ENCODE measurements at places on chromosomes 5 and 9.

DNA sequence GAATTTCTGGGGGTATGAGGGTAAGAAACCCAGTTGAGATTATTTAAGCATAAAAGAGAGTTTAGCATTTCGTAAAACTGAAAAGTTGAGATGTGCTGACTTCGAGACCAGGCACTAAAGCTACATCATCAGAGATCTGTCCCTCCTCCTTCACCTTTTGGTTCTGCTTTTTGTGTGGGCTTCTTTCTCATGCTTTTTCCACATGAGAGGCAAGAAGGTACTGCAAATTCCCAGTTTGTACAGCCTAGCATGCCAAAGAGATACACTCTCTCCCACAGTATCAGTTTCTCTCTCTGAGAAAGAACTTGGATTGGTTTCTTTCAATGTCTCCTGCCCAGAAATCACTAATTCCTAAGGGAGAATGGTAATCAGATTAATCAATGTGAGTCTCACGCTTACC is 584.7 kb downstream of the SEMA5A start:
- DNase-seq: no peak

DNA sequence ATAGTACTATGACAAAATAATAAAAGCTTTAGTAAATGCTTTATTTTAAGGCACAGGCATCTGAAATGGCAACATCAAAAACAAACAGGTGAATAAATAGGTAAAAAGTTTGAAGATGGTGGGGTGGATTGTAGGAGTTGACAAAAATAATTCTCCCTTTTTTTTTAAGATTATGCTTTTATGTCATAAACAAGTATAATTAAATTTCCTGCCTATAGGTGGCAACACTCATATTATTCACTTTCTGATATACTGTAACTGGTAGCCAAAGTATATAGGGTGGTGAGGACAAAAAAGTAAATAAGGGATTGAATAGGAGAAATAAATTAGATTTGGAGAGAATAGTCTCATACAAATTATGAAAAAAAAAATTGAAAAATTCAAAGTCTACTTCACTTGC is 120.0 kb upstream of the ACOT12 start:
- DNase-seq: peak; percentile 54

- no peak for DNase-seq
Measured at GRCh38 chr5:72006361-72006760, 100.9 kb upstream of the MAP1B start.

DNA sequence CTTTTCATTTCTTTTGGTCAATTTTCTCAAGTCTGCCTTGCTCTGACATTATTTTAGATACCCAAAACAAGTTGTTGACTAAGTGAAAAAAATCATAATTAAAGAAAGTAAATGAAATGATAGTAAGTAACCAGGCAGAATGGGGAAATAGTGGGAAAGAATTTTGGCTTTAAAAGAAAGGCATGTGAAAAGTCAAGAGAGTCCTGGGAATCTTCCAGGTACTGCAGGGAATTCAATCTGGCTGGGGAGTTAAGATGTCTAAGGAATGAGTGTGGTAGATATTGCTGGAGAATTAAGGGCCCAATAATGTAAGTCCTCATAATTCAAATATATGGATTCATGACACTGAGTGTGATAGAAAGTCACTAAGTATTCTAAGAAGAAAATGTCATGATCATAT is 123.1 kb upstream of the PAPPA start:
- DNase-seq: no peak

DNA sequence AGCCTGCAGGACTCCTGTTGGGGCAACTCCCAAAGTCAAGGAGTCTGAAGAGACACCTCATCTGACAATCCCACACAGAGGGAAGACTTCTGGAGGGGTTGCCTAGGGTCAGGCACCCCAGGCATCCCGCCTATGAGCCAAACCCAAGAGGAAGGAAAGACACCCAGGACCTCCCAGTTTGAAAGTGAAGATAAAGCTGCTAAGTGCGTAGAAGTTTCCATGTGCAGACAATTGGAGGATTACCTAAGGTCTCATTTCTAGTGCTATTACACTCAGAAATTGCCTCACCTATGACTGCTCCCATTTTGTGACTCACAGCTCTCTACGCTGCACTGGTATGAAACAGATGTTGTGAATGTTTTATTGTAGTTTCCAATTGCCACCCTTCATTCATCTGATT is 322.9 kb downstream of the SLIT3 start:
- DNase-seq: no peak

DNA sequence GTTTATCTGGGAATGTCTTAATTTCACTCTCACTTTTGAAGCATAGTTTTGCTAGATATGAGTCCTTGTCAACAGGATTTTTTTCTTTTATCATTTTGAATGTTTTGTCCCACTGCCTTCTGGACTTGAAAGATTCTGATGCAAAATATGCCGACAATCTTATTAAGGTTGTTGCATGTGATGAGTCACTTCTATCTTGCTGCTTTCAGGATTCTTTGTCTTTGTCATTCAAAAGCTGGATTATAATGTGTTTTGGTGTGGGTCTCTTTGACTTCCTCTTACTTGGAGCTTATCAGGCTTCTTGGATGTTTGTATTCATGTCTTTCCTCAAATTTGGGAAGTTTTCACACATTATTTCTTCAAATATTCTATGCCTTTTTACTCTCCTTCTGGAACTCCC is 33.8 kb downstream of the PLEKHG4B start:
- no peak for DNase-seq

DNA sequence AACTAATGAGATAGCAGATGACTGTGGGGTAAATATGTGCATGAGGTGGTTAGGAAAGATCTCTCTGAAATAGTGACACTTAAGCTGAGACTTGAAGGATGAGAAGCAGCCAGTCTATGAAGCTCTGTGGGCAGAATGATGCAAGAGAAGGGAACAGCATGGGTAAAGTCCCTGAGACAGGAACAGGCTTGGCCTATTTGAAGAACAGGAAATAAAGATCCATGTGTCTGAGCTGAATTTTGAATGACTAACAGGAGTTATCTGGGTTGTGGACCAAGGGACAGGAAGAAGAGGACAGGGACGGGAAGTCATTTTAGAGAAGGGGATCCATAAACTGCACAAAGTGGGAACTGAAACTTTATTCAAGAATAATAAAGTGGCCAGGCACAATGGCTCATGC is 25.6 kb upstream of the HMGCS1 start:
- DNase-seq: peak; percentile 82

DNA sequence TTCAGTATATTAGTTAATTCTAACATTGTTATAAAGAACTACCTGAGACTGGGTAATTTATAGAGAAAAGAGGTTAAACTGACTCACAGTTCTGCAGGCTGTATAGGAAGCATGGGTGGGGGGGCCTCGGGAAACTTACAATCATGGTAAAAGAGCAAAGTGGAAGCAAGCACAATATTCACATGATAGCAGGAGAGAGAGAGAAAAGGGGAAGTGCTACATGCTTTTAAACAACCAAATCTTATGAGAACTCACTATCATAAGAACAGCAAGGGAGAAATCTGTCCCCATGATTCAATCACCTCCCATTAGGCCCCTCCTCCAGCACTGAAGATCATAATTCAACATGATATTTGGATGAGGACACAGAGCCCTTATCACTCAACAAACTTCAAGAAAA is 324.9 kb downstream of the ZNF608 start:
- DNase-seq: no peak

- DNase-seq: no peak
Measured at GRCh38 chr5:30968971-30969370, 224.5 kb upstream of the CDH6 start.

DNA sequence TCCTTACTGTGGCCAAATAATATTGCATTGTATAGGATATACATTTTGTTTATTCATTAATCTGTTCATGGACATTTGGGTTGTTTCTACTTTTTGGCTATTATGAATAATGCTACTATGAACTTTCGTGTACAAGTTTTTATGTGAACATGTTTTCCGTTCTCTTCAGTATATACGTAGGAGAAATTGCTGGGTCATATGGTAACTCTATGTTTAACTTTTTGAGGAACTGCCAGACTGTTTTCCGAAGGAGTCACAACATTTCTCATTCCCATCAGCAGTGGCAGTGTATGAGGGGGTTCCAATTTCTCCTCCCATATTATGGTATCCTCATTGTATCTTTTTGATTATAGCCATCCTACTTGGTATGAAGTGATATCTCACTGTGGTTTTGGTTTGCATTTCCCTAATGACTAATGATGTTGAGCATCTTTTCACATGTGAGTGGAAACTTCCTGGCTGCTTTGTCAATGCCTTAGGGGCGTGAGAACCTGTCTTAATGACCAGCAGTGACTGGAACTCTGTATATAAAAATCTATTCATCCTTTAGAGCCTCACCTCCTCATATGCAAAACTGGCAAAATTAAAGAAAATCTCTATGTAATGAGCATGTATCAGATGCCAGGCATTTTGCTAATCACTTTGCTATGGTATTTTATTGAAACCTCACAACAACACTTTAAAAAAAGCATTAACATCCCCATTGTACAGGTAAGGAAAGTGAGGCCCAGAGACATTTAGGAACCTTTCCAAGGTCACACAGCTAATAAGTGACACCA is 47.8 kb upstream of the TGFBR1 start:
- no peak for DNase-seq

DNA sequence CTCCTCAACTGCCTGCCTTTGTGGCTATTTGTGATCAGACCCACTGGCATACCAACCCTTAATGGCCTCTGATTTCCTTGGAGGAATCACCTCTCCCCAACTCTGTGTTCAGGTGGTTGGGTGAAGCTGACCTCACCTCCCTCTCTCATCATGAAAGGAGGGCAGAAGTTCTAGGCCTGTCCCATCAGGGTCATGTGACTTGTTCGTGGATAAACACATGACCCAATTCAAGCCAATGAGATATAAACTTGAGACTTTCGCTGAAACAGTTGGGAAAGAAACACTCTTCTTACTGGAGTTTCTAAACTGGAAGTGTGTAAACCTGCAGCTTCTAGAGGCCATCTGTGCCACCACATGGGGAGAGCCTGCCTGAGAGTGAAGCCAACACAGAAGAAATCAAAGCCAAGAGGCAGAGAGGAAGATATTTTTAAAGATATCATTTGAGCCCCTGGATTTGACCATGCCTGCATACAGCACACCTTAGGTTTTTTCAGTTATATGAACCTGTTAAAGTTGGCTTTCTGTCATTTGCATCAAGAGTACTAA is 5.8 kb downstream of the GABBR2 start:
- no peak for DNase-seq

GRCh38 chr9:110900917-110901316 is 137.4 kb downstream of the LPAR1 start:
- DNase-seq: no peak

GRCh38 chr9:97514531-97514930 is 13.1 kb downstream of the TMOD1 start:
- DNase-seq: no peak

DNA sequence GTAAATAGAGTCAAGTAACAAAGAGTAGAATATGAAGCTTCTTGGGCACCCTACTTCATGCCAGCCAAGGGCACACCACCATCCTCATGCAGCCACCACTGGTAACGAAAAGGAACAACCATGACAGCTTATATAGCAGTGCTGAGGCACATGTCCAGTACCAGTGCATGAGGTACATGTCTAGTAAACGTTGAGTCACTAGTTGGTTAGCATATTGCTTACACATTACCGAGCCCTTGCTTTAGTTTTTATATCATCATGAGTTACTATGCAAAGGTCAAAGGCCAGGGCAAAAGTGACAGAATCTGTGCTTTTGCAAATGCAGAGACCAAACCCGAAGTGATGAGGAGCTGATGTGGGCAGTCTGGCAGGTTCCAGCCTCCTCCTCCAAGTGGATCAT is 147.1 kb upstream of the MAP1B start:
- DNase-seq: no peak

- DNase-seq: no peak
Measured at GRCh38 chr9:73916016-73916673, 581.0 kb upstream of the RORB start.

DNA sequence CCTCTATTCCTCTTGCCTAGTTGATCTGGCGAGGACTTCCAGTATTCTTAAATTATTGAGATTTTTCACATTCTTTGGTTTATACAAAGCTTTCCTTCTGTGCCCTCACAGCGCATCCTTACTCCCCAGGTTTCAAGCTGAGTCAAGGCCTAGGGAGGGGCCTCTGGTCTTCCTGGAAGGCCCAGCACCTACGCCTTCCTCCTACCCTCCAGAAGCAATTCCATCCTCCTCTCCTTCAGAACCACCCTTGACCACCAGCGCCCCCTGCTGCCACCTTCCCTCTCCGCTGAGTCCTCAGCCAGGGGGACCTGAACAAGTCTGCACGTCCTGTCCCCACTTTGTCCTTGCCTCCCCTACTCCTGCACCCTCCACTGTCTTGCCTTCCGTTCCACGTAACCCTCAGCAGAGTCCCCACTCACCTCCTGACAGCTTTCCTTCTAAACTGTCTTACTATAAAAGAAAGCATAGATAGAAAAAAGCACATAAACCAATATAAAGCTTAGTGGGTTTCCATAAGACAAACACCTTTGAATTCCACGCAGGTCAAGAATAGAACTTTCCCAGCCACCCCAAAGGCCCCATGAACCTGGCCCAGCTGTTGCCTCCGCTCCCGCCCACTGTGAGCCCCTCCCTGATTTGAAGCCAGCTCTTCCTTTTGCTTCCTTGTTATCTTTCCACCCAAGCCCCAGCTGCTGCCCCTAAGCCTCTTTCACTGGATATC is 63.0 kb upstream of the CTSL start:
- peak; percentile 33 for DNase-seq

GRCh38 chr9:16960084-16960483 is 89.6 kb upstream of the BNC2 start:
- DNase-seq: no peak

GRCh38 chr9:27022920-27023319 is 17.4 kb upstream of the LRRC19 start:
- DNase-seq: no peak

DNA sequence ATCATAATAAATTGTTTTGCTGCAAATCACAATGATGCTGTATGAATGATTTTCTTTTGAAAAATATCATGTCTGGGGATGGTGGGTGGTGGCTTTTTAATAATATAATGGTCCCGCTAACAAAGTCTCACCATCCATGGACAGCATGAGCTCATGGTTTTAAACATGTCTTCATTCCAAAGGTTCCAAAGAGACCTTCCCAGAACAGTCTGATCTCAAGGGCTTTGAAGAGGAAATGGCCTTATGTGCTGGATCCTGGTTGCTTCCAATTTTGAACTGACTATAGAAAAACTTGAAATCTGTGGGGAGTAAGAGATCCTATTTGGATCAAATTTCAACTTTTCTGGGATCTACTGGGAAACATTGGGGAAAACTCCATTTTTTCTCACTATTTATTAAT is 121.8 kb downstream of the ADAMTS12 start:
- no peak for DNase-seq

- DNase-seq: no peak
Measured at GRCh38 chr9:124414612-124415011, 630 bp downstream of the PSMB7 start.

GRCh38 chr9:81776390-81776789 is 87.0 kb upstream of the TLE1 start:
- no peak for DNase-seq

DNA sequence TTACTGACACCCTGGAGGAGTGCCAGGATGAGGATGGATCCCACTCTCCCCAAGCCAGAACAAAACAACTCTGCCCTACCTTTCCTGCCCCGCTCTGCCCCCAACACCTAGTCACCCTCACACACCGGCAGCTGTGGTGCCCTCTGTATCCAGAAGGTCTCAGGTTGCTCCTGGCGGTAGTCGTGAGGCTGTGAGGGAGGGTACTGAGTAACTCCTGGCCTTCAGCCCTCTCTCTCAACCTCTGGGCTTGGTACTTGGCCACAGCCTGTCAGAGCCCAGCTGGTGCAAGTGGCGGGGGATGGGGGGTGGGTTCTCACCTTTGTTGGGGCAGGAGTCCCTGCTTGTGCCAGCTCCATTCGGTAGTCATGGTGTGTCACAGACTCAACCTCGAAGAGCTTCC is 1.9 kb downstream of the SPAG8 start:
- no peak for DNase-seq

- DNase-seq: no peak
Measured at GRCh38 chr9:130174025-130174424, 1.8 kb downstream of the NCS1 start.

Measured in AML-193 (cell line).